ENCODE measurements at places on chromosomes 6 and 20. TPM values are rescaled to one million over a fixed set of nuclear protein-coding genes. Genes with fewer than 3 reads are reported as not detected.

DNA sequence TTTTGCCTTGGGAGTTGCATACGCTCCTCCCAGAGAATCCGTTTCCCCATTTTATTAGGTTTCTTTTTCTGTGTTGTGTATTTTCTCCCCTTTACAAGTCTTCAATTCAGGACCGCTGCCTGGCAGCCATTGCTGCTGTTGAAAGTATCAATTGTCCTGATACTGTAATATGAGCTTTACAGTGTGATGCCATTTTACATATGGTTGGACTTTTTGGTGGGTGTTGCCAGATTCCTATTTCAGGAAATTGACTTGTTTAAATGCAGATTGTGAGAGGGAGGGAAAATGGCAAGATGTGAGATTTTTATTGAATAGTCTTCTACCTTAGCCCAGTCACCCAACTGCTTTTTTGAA, 1.2 kb downstream of the PANK2 start:
- DNase-seq, result no peak

- no peak for DNase-seq
Observed at GRCh38 chr6:32623693-32624092, 13.5 kb upstream of the HLA-DQA1 start.

Gene BPIFB1
- polyA plus RNA-seq, result not detected

- no peak for DNase-seq
Observed at GRCh38 chr6:48670546-48670945, 559.5 kb upstream of the PTCHD4 start.

GRCh38 chr6:24403501-24403824, 727 bp downstream of the MRS2 start:
- no peak for DNase-seq

DNA sequence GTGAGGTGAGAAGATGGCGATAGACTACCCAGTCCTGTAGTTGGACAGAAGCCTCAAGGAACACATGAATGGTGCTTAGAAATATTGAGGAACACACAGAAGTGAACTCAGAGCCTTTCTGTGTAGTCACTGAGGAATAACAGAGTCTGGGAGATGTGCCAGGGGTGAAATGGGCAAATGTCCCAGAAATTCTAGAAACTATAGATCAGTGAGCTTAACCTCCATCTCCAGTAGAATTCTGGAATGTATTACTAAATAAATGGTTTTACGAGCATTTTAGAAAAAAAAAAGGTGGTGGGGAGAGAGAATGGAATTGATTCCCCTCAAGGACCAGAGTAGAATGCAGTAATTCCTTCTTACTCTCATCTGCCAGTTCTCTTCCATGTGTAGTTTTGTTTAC, 380.0 kb downstream of the LMBRD1 start:
- DNase-seq, result no peak

Gene MAPK14
- polyA plus RNA-seq, result 43.7 TPM

Gene CPNE5
- 0.09 TPM for polyA plus RNA-seq

Gene CST7
- polyA plus RNA-seq, result not detected

Gene SLC52A3
- polyA plus RNA-seq, result 0.84 TPM

DNA sequence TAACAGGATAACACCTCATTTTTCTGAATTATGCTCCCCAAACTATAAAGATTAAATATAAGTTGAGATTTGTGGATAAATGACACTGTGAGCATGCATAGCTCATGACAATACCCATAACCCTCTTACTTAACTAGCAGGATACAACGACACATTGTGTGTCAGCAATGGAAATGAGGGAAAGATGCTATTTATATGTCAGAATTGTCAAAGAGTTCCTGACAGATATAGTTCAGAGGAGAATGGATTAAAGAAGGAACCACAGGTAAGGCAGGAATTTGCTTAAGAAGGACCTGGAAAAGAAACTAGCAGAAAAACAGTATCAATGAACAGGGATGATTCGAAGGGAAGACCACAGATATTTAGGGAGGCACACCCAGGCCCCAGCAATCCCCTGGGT, 591.0 kb downstream of the DHX35 start:
- no peak for DNase-seq

DNA sequence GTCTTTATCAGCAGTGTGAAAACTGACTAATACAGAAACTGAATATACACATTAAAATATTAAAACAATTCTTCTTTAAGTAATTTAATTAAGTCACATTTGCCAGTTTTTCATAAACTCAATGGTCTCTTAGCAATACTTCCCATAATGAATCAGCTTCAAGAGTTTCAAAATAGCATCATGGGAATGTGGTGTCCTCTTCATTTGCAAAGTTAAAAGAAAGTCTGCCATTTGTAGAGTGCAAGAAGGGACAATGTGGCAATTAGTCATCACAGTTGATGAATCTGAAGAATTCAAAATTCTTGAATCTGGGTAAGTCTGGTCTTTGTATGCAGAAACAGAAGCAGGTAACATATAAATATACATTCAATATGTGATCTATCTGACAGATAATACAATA, 38.7 kb downstream of the SYNE1 start:
- no peak for DNase-seq

DNA sequence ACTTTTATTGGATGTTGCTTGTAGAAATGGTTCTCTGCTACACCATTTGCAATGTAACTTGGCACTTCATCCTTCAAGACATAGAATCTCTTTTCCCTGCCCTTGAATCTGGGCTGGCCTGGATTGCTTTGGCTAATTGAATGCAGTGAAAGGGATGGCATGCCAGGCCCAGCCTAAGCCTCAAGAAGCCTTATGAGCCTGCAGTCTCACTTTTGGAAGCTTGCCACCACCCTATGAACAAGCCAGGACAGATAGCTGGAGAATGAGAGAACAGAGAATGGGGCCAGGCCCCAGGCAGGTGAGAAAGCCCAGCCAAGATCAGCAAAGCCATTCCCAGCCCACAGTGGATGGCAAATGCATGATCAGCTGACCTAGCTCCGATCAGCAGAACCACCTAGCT, 350.7 kb upstream of the RNF24 start:
- peak; percentile 17 for DNase-seq

DNA sequence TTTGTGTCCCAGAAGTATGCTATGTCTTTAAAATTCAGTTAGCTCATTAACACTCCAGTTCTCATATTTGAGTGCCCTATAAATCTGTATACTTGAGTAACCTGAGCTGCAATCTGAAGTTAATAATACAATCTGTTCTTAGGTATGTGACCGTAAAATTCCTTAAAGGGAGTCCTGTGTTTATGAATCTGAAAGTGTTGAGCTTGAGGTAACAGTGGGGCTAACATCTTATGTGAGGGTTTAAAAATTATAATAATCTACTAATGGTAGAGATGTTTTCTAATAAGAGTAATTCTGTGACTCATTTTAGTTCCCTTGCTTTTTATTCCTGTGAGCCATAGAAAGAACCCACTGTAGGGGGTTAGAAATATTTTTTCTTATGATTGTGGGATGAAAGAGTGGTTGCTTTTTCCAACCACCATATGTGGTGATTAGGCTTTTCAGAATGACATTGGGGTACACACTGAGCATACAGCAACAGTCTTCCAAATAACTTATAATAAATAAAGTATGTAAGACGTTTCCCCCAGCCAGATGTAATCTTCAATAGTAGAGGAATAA, 121.2 kb downstream of the BCKDHB start:
- no peak for DNase-seq

DNA sequence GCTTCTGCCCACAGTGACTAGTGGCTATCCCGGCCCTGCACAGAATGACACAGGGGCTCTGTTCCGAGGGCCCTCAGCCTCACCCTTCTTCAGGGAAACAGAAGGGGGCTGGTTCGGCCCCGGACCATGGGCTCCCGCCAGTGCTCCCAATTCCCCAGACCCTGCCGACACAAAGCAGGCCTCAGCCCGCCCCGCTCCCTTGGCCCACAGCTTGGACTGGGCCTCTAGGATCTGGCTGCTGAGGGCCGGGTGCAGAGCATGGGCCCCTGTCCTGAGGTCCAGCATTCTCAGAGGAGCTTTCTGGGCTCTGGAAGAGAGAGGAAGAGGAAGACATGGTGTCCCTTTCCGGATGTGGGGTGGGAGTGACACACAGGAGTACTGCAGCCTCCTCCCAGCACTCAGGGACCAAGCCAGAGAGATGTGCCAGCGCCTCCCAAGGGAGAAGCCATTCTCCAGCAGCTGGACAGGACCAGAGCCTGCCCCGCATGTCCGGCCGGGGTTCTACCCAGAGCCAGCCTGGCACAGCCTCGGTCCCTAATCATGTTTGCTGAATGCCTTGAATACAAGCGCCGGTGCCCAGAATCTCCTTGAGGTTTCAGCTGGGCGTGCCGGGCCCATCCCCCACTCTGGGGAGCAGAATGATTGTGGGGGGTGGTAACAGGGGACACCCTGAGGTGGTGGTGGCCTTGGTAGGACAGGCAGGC, 23.9 kb downstream of the C20orf203 start:
- DNase-seq, result no peak

Gene TNFAIP3
- 73.3 TPM for polyA plus RNA-seq

Gene SMAP1
- 16.2 TPM for polyA plus RNA-seq

GRCh38 chr6:144372611-144373594, 87.8 kb downstream of the UTRN start:
- DNase-seq, result no peak

GRCh38 chr6:1346101-1346500, 34.2 kb downstream of the FOXQ1 start:
- no peak for DNase-seq

Gene CCN2
- polyA plus RNA-seq, result 41.4 TPM

Gene SCUBE3
- polyA plus RNA-seq, result not detected

Gene TGM3
- polyA plus RNA-seq, result 0.08 TPM

- no peak for DNase-seq
Observed at GRCh38 chr6:117592983-117593759, 9.1 kb downstream of the GOPC start.

Gene NKX2-4
- not detected for polyA plus RNA-seq
